ENCODE measurements at places on chromosomes 2 and 18. TPM values are rescaled to one million over a fixed set of nuclear protein-coding genes. Genes with fewer than 3 reads are reported as not detected.

DNA sequence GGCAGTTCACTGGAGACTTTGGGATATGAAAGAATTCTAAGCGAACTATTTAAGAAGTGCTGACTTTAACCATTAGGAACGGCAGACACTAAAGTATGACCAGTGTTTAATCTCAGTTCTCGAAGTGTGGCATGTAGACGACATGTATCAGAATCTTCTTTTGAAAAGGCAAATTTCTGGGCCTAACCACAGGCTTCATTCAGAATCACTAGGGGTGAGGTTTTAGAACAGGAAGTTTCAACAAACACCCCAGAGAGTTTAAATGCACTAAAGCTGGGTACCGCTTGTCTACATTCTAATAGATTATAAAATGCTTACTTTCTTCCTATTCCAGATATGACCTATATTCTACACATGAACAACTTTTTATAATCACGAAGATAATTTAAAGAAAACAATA, 180.3 kb downstream of the ANKRD44 start:
- peaks cover 3% of the 10 kb centered on the region for H3K36me3 ChIP-seq
- no peak for DNase-seq

DNA sequence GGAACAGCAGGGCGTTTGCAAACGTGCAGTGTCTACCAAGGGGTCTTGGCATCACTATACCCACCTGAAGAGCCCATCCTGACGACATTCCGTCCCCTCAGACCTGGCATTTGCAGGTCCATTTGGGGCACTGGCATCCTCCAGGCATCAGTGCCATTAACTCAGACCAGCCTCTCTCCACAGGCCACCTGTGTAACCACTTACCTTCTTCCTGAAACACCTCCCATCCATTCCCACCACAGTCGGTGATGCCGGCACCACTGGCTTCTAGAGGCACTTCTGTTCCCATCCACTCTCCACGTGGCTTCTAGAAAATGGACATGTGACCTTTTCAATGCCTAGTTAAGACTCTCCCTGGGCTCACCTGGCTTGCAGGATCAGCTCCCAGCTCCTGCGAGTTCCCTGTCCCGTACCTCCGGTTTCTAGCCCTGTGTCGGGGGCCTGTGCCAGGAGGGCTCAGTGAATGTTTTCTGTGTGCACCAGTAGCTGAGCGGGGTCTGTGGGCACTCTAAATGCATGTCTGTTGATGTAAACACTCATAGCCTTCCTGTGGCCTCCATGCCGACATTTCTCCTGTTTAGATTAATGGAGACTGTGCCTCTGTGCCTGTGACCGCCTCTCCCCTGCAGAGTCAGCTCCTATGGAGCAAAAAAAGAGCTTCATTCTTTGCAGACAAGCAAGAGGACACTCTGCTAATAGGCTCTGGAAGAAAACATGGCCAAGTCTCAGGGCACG, 458.0 kb upstream of the HS6ST1 start:
- H3K36me3 ChIP-seq: no peaks in the 10 kb centered on the region
- no peak overlapping the region for H3K27ac ChIP-seq

GRCh38 chr2:64228918-64229317, 84.7 kb upstream of the PELI1 start:
- H3K4me1 ChIP-seq: no peaks in the 10 kb centered on the region
- peak overlapping the region; percentile 72 for H3K27ac ChIP-seq
- H3K27me3 ChIP-seq: no peaks in the 10 kb centered on the region
- H3K36me3 ChIP-seq: no peaks in the 10 kb centered on the region
- no peak for DNase-seq

DNA sequence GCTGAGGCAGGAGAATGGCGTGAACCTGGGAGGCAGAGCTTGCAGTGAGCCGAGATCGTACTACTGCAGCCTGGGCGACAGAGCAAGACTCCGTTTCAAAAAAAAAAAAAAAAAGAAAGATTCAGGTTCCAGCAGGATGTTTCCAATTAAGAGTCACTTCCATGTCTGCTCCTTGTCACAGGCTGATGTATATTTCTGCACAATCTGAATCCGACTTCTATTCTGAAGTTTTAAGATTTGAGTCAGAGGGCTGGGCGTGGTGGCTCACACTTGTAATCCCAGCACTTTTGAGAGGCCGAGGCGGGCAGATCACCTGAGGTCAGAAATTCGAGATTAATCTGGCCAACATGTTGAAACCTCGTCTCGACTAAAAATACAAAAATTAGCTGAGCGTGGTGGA, 24.7 kb downstream of the SNRPD1 start:
- no peaks in the 10 kb centered on the region for H3K27me3 ChIP-seq
- H3K4me1 ChIP-seq: no peaks in the 10 kb centered on the region
- H3K27ac ChIP-seq: no peak overlapping the region
- DNase-seq: no peak
- H3K4me3 ChIP-seq: no peak overlapping the region

DNA sequence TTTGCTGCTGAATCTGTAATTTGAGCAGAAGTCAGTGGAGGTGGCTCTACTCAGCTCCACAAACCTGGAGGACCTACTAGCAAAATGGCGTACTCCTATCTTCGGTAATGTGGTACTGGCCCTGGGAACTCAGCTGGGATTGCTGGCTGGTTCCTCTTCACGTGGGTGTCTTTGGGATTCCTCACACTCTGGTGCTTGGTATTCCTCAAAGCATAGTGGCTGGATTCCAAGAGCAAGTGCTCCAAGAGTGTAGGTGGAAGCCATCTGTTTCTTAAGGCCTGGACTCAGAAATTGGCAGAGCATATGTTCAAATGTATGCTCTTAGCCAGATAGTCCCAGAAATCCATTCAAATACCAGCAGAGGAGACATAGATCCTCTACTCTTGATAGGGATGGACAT, 281.9 kb upstream of the CDH7 start:
- no peak overlapping the region for H3K27ac ChIP-seq
- H3K36me3 ChIP-seq: no peaks in the 10 kb centered on the region
- no peak for DNase-seq
- no peaks in the 10 kb centered on the region for H3K4me1 ChIP-seq

GRCh38 chr2:60602828-60603532, 49.5 kb upstream of the BCL11A start:
- H3K4me3 ChIP-seq: no peak overlapping the region
- no peaks in the 10 kb centered on the region for H3K36me3 ChIP-seq
- no peak overlapping the region for H3K27ac ChIP-seq
- no peak for DNase-seq
- no peaks in the 10 kb centered on the region for H3K27me3 ChIP-seq

DNA sequence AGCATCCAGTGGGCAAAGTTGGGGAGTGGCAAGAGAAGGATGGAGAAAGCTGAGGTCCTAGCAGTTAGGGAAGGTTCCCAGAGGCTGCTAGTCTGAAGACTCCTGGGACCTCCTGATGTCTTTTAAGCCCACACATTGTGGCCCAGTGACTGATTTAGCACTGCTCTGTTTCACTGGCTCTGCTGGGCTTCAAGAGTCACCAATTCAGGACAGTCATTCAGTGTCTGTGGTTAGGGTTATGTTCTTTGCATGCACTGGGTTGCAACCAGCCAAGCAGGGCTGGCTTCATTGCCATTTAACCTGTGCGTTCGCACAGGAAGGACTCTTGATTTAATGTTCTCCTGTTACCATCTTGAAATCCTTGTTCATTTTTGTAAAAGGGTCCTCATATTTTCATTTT, 199.2 kb downstream of the ICOS start:
- no peaks in the 10 kb centered on the region for H3K4me1 ChIP-seq
- H3K27me3 ChIP-seq: no peaks in the 10 kb centered on the region
- H3K36me3 ChIP-seq: no peaks in the 10 kb centered on the region
- DNase-seq: no peak
- no peak overlapping the region for H3K4me3 ChIP-seq
- H3K27ac ChIP-seq: no peak overlapping the region

Gene FOXI3
- not detected for total RNA-seq

GRCh38 chr2:209907746-209908145, 94.7 kb upstream of the RPE start:
- no peak overlapping the region for H3K4me3 ChIP-seq
- no peak overlapping the region for H3K27ac ChIP-seq
- no peaks in the 10 kb centered on the region for H3K4me1 ChIP-seq
- DNase-seq: no peak
- H3K27me3 ChIP-seq: no peaks in the 10 kb centered on the region

All from psoas muscle (tissue), 8 donors.